Breast epithelium (tissue), 4 donors: ENCODE measurements at places on chromosomes 6 and 20. TPM values are rescaled to one million over a fixed set of nuclear protein-coding genes. Genes with fewer than 3 reads are reported as not detected.

The CDH4 gene
- total RNA-seq = not detected

DNA sequence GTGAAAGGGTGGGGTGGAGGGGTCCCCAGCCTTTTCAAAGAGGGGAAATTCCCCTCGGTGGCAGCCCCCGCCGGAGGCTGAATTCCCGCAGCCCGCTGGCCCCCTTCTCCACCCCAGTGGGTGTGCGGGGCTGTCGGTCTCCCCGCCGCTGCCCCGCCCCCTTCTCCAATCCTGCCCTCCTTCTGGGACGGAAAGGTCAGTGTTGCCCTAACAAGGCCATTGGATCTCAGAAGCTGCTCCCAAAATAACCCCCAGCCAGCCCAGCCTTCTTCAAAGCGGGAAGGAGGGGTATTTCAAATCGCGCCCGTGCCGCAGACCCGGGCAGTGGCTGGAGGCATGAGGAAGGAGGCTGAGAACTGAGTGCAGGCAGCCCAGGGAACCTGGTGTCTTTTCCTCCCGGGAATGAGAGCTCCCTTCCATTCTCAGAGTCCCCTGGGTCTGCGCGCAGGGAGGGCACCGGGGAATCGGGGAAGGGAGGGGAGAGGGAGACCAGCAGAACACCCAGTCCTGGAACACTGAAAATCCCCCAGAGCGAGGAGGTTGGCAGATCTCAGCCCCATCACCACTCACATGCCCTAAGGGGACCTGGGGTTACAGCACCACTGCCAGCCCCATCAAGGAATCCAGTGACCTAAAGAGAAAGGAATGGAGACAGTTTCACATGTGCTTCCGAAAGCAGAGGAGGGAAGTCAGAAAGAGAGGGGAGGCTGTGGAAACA, at the start of gene JPH2:
TSS of gene JPH2 (minus strand) at position 135 of the 718 bp plus-strand sequence. CDS start 483 bp downstream, outside the sequence.
- H3K36me3 ChIP-seq = no peaks in the 10 kb centered on the region
- peak within 1 kb of the TSS; percentile 73 for H3K4me3 ChIP-seq
- no peaks in the 10 kb centered on the region for H3K27me3 ChIP-seq
- peak; percentile 65 for DNase-seq
- peaks cover 8% of the 10 kb centered on the region for H3K4me1 ChIP-seq

DNA sequence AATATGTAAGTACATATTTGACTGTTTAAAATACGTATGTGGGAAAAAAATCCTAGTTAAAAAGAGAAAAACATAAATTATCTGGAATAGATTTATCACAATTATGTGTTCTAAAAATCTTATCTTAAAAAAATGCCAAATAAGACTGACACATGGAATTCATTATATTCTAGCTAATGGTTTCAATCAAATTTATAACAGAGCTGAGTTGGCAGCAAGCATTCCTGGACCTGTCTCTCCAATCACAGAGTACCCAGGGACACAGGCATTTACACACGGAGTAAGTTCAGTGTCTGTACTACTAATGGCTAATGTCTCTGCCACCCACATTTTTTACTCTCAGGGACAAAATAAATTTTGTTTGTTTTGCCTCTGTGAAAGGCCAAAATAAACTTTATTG, 122.3 kb downstream of the RPS12 start:
- no peak for DNase-seq
- H3K4me1 ChIP-seq = no peaks in the 10 kb centered on the region
- no peak overlapping the region for H3K4me3 ChIP-seq
- no peaks in the 10 kb centered on the region for H3K27me3 ChIP-seq
- H3K27ac ChIP-seq = no peak overlapping the region
- H3K36me3 ChIP-seq = no peaks in the 10 kb centered on the region

- no peak overlapping the region for H3K27ac ChIP-seq
- no peak overlapping the region for H3K4me3 ChIP-seq
- no peaks in the 10 kb centered on the region for H3K27me3 ChIP-seq
- no peaks in the 10 kb centered on the region for H3K4me1 ChIP-seq
- no peaks in the 10 kb centered on the region for H3K36me3 ChIP-seq
These were observed 44.3 kb downstream of the CNKSR3 start for GRCh38 chr6:154466139-154466538.

GRCh38 chr6:52839124-52840055, 1.2 kb downstream of the GSTA5 start:
- no peak overlapping the region for H3K4me3 ChIP-seq
- no peak overlapping the region for H3K27ac ChIP-seq
- H3K4me1 ChIP-seq = no peaks in the 10 kb centered on the region
- H3K27me3 ChIP-seq = no peaks in the 10 kb centered on the region
- no peaks in the 10 kb centered on the region for H3K36me3 ChIP-seq
